ENCODE measurements at places on chromosomes 2 and 18.

GRCh38 chr2:110732422-110733413 is at the start of gene ACOXL:
Gene ACOXL (plus strand): TSS chr2:110732573. CDS start chr2:110768390, 35,817 bp downstream.
- DNase-seq: no peak

GRCh38 chr2:83850071-83850725 is 608.9 kb downstream of the SUCLG1 start:
- no peak for DNase-seq

DNA sequence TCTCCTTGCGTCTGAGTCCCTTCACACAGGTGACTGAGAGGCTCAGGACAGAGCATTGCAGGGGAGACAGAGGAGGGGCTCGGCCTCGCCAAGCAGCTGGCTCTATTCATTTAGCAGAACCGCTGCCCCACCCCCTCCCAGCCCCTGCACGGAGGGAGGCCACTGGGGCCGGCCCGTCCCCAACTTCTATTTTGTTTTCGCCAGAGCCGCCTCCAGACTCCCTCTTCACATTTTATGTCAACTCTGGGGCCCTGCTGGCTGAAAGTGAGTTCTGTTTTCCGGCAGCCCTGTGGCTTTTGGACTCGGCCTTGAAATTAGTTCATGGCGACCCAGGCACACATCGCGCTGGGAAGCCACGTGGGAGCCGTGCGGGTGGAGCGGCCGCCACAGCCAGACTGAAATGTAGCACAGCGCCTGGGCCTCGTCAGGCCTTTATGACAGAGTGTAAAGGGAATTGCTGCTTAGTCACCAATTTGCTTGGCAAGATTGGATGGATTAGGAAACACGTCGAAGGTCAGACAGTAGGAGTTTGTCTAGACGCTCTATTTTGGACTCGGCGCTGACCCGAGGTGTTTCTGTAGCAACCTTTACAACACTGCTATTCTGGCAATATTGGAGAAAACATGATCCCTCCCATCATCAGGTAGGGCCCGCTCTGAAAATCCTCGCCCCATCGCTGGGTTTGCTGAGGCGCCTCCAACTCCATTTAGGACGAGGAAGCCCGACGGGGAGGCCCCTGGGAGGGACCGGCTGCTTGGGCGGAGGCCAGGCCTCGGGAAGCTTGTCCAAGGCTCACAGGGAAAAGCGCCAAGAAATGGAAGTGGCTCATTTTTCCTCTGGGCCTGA is 90.7 kb upstream of the CTDP1 start:
- DNase-seq: peak; percentile 94

DNA sequence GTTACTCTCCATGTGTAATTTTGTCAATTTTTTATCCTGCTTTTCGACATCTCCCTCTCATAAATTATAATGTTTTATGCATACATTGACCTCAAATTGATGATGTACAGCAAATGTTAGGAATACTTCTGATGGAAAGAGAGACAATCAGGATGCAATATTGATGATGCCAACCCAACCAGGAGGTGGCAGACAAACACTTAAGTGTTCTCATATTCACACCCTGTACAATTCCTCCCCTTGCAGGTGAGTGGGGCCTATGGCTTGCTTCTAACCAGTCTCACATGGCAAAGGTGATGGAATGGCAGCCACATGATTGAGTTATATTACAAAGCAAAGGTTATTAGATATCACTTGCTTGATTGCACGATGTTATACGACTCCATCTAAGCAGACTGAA is 594.3 kb upstream of the REG3G start:
- DNase-seq: no peak

DNA sequence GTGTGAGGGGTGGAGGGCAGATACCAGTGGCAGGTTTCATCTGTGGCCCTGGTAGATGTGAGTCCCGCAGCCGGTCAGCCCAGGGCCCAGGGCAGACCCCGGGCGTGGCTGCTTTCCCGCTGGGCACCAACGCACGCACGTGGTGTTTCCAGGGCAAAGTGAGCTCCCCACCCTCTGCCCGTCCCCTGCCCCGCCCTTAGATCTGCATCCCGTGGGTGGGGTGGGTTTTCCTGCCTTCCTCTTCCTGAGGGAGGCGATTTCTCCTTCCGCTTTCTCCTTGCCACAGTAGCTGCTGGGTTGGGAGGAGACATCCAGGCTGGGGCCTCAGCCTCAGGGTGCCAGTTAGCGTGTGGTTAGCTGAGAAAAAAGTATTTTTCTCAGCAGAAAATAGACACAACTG is 49.6 kb downstream of the ODC1 start:
- DNase-seq: no peak

DNA sequence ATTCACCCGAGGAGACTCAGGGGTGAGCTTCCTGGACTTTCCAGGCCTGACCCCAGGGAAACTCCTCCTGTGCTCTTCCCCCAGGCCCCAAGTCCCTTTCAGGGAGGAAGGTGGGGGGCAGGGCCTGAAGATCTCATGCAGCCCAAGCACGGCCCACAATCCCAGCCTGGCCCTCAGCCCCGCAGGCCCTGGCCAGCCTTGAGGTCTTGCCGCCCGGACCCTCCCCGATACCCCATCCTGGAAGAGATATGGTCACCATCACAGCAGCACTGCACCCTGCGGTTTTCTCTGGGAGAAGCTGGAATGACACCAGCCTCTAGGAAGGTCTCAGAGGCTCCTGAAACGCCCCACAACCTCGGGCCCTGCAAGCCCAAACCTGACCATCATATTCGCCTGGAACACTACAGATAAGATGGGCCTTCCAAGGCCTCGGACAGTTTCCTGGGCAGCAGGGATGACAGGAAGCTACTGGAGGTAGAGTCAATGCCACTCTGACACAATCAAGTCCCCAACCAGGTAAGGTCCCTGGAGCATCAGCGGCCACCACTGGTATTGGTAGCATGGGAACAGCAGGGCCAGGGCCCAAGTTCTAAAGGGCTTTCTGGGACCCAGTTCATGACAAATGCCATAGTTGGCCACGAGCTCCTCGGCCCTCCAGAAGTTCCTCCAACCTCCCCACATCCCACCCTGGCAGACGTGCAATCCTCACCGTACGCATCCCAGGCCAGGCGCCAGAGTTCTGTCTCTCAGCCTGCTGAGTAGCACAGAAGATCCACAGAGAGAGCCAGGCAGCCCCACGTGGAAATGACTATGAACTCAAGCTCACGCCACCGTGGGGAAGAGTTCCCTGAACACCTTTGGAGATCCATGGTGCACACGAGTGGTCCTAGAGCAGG is 8.6 kb downstream of the SDC1 start:
- no peak for DNase-seq

- DNase-seq: no peak
These were observed 651 bp upstream of the TXNL1 start for GRCh38 chr18:56639104-56639381.

GRCh38 chr2:105592288-105592687 is 152.4 kb upstream of the NCK2 start:
- no peak for DNase-seq

DNA sequence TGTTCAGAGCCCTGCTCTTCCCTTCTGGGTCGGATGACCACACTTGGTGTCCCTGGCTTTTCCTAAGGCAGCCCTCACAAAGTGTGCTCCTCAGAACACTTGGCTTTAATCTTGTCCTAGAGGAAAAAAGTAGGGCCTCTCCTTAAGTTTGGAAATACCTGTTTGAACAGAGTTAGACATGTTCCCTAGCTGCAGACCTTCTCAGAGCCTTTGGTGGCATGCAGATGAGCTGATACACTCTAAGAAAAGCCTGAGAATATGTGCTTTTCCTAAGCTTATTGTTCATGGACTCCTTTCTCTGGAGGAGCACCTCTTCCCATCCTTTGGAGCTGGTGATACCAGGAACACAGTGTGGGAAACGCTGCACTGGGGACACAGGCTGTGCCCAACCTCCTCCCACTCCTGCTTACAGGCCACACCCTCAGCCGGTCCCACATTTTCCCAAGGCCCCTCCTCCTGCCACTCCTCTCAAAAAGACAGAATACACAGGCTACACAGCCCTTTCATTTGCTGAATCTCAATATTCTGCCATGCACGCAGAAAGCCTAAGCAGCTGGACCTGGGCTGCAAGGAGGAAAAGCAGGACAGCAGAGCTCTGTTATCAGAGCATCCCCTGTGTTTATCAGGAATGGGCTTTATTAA is 443.6 kb downstream of the NBAS start:
- DNase-seq: no peak

- DNase-seq: no peak
These were observed 170.4 kb downstream of the ZFP36L2 start for GRCh38 chr2:43055985-43056384.

DNA sequence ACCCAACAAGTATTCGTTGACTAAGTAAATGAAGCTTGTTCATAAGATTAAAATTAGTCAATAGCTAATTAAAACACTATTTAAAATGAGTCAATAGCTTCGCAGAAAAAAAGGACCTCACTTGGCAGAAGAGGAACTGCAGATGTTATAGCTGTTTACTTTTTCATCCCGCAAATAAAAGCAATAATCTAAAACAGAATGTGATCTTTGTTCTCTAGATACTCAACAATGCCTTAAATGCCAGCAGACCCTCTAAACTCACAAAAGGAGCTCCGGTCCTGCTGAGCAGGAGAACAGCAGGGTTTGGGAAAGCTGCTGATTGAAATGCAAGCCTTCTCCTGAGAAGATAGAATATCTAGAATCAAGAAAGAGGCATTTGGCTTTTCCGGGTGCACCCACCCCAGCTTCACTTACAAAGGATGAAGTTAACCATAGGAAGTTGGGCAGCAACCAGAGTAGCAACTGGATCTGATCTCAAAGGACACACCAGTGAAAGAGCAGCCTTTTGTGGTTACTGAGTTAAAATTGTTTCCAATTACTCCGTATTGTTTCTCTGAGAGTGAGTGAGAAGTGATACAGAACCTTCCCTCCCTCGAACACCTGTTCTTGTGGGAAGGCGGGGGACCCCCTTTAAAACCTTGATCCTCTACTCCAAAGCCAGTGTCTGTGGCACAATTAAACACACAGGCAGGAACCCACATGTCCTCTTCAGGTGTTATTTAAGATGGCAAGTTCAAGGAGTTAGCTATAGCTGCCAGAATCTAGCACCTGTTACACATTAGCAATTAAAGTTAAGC is 6.8 kb downstream of the CCBE1 start:
- DNase-seq: peak; percentile 45

- no peak for DNase-seq
These were observed 3.5 kb downstream of the WNT6 start for GRCh38 chr2:218863021-218863520.

- DNase-seq: peak; percentile 70
These were observed 46.2 kb upstream of the NABP1 start for GRCh38 chr2:191631754-191632153.

DNA sequence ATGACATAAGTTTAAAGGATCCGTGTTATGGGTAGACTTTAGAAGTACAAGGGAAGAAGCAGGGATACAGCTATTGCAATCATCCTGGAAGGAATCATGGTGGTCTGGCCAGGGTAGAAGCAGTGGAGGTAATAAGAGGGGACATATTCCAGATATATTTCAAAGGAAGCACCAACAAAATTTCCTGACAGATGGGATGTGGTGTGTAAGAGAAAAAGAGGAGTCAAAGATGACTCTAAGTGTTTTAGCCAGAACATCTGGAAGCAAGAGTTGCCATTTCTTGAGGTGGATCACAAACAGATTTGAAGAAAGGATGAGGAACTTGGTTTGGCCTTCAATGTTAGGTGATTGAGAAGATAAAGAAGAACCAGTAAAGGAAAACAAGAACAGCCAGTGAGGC is 133.1 kb upstream of the CTAGE1 start:
- no peak for DNase-seq

- DNase-seq: peak; percentile 78
These were observed 21.0 kb upstream of the GPR75 start for GRCh38 chr2:53880756-53881155.

- DNase-seq: no peak
These were observed 30.3 kb upstream of the IKZF2 start for GRCh38 chr2:213181712-213182111.

- no peak for DNase-seq
These were observed 44.5 kb downstream of the MAPRE2 start for GRCh38 chr18:35085450-35086380.

DNA sequence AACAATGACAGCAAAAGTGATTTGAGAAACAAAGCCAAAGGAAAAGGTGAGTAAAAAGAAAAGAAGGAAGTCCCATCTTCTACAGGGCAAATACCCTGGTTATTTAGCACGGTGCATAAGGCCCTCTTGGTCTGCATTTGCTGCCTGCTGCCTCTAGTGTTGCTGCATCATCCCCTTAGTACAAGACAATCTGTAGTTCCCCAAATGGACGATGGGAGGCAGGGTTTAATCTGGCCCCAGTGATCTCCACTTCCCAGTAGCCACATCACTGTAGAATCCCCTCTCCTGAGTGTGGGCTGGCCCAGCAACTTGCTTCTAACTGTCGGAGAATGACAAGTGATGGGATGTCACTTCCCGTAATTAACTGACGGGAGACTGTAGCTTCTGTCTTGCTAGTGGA is 85.1 kb downstream of the CTAGE1 start:
- no peak for DNase-seq

DNA sequence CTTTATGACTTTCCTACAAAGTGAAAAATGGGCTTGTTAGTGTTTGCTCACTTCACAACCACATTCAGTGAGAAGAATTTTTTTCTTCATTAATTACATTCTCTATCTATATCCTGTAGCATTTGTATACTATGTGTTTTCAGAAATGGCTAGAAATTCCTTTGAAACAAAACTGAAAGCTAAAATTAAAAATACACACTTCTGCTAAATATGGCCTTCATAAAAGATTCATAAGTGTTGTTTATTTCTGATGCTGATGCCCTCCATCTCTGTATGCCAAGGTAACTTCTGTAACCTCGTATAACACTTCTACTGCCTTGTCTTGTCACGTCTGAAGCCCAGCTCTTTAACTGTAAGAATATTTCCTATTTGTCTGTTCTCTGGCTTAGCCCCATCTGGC is 59.8 kb downstream of the PMAIP1 start:
- no peak for DNase-seq

- no peak for DNase-seq
These were observed 179.1 kb upstream of the SPRED2 start for GRCh38 chr2:65611488-65611887.

DNA sequence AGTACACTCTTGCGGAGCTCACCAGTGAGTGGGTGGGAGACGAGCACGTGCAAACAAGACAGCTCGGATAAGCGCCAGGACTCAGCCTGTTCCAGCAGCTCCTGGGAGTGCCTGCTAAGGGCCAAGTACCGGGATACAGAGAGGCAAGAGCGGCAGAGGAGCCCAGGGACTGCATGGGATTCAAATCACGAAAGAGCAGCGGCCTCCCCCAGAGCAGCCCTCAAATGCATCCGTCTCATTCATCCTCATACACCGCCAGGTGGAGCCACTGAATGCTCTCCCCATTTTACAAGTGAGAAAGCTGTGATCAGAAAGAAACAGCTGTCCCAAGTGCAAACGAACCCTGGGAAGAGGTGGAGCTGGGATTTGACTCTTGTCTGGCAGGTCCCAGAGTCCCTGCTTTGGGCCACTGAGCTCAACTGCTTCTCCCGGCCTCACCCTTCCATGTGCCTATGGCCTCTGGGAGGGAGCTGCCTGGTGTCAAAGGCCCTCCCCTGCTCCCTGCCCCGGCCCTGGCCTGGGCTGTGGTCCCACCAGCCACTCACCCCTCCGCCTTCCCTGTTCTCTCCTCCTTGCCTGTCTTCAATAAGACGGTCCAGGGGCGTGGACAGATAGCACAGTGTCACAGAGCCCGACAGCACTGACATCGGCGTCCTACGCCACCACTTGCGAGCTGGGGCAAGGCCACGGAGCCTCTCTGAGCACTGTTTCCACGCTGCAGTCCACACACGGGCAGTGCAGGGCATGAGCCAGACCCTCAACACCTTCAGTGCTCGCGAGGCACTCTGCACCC is 72.8 kb upstream of the TAF1B start:
- peak; percentile 72 for DNase-seq

GRCh38 chr18:48955830-48956261 is 5.1 kb upstream of the SMAD7 start:
- peak; percentile 80 for DNase-seq

- no peak for DNase-seq
These were observed at the start of gene MAL for GRCh38 chr2:95025406-95026319. Gene MAL (plus strand): TSS chr2:95025708. CDS start chr2:95025793, 85 bp downstream.

Measured in fibroblast of mammary gland (primary cell).